ENCODE measurements at places on chromosomes 7 and 10.

DNA sequence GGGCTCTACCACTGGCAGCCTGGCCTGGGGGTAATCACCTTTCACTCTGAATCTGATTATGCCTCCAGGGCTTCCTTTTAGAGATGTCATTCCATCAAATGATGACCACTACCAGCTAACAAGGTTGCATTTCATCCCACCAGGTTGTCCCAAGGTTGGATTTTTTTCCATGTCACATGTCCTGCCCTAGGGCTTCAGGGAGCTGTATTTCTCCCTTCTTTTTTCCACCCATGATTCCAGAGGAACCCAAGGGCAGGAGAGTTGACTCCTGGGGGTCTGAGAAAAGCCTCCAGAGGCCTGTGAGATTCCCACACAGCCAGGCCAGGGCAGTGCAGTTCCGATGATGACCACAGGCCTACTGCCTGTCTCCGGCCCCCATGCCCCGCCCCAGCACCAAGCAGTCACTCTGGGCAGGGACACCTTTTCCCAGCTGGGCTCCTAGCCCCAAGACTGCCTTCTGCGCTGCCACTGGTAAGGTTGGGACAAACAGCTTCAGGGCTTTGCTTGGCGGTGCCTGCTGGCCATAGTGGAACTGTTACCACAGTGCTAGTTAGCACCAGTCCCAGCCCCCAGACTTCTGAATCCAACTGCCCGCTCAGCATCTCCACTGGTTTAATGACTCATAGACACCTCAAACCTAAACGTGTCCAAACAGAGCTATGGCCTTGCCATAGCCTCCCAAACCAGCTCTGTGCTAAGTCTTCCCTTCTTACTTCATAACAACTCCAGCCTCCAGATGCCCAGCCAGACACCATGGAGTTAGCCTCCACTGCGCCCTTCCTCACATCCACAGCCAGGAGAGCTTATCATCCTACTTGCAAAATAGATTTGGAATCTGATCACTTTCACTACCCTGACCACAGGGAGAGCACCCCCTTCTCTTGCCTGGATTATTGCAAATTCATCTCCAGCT lies 133.7 kb downstream of the ARHGAP22 start:
- DNase-seq = no peak

DNA sequence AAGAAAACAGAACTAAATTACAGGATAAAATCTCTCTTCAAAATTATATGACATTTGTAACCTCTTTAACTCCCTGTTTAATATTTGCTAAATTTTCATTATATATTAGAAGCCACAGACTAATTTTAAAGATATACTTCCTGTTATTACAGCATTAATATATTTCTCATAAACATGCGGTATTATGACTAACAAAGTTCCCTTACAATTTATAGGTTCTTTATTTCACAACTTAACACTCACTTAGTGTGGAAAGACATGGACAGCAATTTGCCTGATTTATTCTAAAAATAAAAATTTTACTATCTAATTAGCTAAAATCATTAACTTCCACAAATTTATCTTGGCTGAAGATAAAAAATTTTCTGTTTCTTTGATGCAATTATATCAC lies 29.0 kb downstream of the CTNNA3 start:
- no peak for DNase-seq

DNA sequence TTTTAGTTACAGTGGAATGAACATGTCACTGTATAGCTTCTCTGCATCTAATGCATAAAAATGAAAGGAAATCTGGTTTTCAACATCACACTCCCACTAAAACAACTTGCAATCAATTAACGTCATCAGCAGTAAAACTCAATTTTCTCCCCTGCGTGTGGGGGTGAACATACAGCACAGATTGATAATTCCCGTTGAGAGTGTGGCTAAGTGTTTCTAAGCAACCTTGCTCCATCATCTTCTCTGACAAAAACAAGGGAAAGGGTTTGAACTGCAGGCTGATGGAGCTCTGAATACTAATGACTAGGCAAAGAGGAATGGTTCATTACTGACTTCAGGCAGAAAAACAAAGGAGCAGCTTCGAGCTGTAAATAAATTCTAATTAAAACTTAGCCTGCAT lies 238.3 kb downstream of the PARD3 start:
- no peak for DNase-seq

DNA sequence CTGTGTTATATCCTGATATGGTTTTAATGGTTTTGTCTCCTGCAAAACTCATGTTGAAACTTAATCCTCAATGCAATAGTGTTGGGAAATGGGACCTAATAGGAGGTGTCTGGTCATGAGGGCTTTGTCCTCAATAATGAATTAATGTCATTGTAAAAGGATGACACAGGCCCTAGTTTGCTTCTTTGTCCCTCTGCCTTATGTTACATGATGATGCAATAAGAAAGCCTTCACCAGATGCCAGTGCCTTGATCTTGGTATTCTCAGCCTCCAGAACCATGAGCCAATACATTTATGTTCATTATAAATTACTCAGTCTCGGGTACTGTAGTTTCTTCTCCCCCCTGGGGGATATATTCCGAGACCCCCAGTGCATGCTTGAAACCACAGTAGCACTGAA lies 1247.4 kb upstream of the SORCS1 start:
- no peak for DNase-seq

- no peak for DNase-seq
Observed at GRCh38 chr10:124605001-124605370, 139.2 kb downstream of the FAM53B start.

- DNase-seq = no peak
Observed at GRCh38 chr7:141128931-141129330, 55.1 kb downstream of the TMEM178B start.

DNA sequence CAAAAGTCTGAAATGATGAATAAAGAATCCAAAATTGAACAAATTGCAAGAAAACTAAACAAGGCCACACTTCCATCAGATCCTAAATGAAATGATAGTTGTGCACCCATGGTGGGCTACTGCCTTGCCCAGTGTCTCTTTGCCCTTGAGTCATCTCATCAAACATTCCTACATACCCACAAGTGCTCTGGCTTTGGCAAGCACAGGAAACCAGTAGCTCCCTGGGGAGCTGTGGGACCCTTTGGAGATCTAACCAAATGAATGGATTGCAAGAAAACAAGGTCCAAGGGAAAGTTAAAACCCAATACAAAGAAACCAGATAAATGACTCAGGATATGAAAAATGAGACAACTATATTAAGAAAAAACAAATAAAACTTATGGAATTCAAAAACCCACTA lies 129.8 kb upstream of the TMEM229A start:
- DNase-seq = no peak

- DNase-seq = no peak
Observed at GRCh38 chr7:124776153-124776552, 10.6 kb upstream of the GPR37 start.

DNA sequence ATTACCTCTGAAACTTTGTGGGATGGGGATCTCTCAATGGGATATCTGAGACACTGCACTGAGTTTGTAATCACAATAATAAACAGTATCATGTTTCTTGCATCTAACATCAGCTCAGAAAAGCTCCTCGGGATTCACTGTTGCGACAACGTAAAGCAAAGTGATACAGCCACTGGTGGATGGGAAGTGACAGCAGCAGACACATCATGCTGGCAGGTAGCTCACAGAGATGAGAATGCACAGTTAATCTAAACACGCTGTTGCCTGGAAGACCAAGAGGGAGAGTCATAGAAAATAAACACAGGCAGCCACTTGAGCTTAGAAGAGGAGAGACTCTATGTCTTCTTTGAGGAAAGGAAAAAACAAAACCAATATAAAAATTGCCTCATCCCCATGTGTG lies 513.8 kb downstream of the MAGI2 start:
- DNase-seq = no peak

DNA sequence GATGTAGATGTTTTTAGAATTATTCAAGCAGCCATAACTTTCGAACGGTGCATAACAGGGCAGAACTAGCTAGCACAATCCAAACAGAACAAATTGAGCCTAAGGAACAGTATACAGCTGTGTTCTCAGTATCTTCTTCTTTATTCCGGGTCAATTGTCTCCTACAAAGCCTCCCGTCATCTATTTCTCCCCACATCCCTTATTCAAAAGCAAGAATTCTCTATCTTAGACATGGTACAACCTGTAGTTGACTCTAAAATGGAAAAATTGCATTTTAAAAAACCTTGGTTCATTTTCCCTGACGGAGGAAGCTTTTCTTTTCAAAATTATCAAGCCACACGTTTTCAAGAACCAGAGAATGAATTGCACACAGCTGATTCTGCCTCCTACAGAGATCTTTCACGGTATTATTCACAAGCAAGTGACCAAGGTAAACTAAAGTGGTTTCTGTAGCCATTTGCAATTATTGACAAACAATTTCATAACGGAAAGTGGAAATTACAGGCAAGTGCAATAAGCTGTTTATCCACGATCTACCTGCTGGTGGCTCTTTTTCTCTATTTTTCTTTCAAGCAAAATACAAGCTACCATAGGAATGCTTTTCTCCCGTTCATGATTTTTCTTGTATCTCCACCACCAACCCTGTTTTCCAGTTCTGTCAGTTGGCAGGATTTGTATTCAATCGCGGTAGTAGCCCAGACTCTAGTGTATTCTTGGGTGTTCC lies 2.3 kb downstream of the GRM8 start:
- DNase-seq = no peak

- no peak for DNase-seq
Observed at GRCh38 chr10:13867822-13868221, 281.1 kb downstream of the PRPF18 start.

DNA sequence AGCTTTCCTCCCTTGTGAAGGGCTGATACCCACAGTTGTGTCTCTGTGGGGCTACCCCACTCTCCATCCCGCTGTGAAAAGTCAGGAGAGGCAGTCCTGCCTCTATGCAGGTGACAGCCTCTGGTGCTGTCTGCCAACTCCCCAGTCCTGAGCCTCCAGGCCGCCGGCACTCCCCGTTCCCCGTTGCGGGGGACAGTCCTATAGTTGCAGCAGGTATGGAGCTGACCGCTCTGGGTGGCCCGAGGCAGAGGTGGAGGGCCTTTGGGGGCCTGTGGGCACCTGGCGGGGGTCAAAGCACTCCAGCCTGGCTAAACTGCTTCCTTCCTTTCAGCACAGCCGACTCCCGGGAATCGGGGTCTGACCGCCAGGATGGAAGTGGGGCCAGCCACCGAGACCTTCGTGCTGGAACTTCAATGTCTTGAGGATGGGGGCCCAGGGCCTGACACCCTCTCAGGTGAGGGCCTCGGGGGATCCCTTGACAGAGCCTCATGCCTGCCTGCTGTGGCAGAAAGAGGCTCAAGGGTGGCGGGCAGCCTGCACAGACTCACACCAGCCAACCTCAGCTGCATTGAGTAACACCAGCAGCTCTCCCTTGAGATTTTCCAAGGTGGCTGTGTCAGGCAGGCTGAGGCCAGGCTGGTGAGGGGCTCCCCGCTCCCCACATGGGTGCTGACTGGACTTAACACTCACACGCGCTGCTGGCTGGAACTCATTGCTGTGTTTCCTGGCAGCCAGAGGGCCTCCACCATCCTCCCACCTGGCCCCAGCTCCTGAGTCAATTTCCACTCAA lies 1.6 kb downstream of the ZNF853 start:
- no peak for DNase-seq
